ENCODE measurements at places on chromosomes 13 and 19.

GRCh38 chr13:105929505-105929904 is 606.0 kb downstream of the EFNB2 start:
- no peak for DNase-seq

GRCh38 chr13:112248862-112249592 is 127.1 kb upstream of the SPACA7 start:
- DNase-seq: no peak

DNA sequence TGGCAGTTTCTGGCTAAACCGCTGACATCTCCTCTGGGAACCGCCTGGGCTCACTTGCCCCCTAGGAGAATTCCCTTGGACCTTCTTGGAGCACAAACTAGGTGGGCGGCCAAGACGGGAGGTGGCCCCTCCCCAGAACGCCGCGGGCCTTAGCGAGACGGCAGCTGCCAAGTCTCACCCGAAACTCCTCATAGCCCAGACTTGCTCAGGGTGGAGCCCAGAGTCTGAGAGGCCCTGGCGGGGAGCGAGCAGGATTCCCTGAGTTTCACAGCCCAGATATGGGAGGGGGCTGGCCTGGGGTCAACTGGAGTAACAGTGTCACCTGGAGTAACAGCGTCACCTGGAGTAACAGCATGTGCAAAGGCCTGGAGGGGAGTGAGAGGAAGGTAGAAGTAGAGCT is 10.1 kb downstream of the TINCR start:
- no peak for DNase-seq

DNA sequence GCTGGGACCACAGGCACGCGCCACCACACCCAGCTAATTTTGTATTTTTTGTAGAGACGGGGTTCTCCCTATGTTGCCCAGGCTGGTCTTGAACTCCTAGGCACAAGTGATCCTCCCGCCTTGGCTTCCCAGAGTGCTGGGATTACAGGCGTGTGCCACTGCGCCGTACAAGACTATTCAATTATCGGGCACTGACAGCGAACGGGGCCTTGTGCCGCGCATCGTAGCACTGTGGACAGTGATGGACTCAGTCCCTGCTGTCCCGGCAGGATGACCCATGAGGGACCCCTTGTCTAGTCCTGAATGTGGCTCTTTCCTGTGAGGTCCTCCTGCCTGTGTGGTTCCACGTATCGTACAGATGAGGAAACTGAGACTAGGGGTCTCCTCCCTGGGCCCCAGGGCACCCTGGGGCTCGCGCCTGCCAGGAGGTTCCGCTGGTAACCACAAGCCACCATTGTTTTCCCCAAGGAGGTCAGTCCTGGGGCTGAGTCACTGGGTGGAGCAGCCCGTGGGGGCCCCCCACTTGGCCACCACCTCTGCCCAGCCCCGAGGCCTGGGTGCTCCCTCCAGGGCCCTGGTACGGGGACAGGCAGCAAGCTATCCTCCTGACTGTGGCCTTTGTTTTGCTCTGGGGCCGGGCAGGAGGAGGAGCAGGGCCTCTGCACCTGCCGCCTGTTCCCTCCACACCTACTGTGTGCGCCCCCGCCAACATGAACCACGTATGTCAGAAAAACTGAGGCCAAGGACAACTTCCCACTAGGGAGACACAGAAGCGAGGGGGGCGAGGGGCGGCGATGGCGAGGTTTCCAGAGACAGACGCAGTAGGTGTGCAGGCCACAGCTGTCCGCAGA is 2.9 kb upstream of the TCF3 start:
- no peak for DNase-seq

DNA sequence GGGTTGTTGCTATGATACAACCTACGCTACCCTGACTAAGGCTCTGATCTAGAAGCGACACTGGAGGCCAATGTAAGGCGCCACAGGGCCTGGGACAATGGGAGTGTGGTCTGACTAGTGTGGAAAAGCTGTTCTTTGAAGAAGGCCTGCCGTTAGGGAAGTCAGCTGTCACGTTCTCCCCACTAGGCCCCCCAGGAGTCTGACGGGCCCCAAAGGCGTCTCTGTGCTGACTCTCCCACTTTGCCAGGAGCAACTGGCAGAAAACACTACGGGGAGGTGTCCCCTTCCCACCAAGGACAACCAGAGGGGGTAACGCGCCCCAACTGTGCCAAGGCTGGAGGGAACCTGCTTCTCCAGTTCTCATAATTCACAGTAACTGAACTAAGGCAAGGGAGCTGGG is 25.3 kb upstream of the EIF3G start:
- DNase-seq: no peak

GRCh38 chr13:40102360-40102727 is 446.9 kb downstream of the COG6 start:
- DNase-seq: no peak

Data from stimulated activated CD4-positive, alpha-beta T cell treated with anti-CD3 and anti-CD28 coated beads, Interleukin-4, amount 100 ng/mL, for 4 hours (primary cell).